ENCODE measurements at places on chromosomes 2 and 18.
A peak's percentile ranks its signal among the peaks of the same experiment; 100 is the strongest.

- DNase-seq, result no peak
Observed at GRCh38 chr18:54776282-54776977, 51.8 kb upstream of the RAB27B start.

- DNase-seq, result no peak
Observed at GRCh38 chr18:40911041-40911440, 1044.0 kb upstream of the PIK3C3 start.

- no peak for DNase-seq
Observed at GRCh38 chr18:31049189-31049588, 6.6 kb upstream of the DSC3 start.

GRCh38 chr18:32772581-32773381 is at the start of gene KLHL14:
KLHL14 (minus strand) TSS chr18:32773023; CDS start chr18:32770591, 2,432 bp downstream.
- DNase-seq, result no peak

DNA sequence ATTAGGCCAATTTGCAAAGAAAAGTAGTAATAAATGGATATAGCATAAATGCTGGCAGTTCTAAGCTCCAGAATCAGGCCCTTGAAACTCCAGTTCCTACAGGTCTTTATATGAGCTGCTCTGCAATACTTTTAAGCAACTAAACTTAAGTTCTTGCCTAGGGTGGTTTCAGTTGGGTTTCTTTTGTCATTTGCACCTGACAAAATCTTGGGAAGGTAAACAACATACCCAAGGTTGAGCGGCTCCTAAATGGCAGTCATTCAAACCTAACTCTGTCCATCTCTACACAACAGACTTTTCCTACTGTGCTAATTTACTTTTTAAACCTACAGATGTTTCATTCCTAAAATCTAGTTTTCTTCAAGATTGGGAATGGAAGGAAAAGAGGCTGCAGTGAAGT is 9.3 kb upstream of the KANSL1L start:
- no peak for DNase-seq

DNA sequence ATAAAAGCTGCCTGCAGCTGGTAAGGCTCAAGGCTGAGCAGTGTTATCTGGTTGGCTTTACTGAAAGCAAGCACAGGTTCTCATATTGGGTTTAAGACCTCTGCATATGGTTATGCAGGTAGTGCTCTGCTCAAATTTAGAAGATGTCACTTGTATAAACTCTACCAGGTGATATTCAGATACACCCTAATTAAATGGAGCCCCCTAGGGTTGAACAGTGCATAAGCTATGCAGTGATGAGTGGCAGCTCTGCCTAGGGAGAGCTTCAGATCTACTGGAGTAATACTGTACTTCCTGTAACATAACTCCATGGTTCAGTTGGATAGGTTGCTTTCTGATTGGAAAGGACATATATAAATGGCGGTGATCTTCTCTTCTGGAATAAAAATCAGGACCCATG is 222.7 kb downstream of the CYRIA start:
- no peak for DNase-seq

DNA sequence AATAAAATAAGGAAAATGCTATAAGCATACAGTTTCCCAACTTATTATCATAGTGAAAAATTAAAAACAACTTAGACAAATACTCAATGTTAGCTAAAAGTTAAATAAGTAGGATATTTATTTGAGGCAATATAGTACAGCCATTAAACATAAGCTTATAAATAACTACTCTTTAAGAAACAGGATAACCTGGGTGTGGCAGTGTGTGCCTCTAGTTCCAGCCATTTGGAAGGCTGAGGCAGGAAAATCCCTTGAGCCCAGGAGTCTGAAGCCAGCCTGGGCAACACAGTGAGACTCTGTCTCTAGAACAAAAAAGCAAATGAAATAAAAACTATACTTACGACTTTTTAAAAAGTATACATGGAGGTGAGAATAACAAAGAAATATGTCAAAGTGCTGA is 39.7 kb downstream of the VIL1 start:
- no peak for DNase-seq

GRCh38 chr2:16669388-16669787 is 3.8 kb upstream of the CYRIA start:
- DNase-seq, result no peak

DNA sequence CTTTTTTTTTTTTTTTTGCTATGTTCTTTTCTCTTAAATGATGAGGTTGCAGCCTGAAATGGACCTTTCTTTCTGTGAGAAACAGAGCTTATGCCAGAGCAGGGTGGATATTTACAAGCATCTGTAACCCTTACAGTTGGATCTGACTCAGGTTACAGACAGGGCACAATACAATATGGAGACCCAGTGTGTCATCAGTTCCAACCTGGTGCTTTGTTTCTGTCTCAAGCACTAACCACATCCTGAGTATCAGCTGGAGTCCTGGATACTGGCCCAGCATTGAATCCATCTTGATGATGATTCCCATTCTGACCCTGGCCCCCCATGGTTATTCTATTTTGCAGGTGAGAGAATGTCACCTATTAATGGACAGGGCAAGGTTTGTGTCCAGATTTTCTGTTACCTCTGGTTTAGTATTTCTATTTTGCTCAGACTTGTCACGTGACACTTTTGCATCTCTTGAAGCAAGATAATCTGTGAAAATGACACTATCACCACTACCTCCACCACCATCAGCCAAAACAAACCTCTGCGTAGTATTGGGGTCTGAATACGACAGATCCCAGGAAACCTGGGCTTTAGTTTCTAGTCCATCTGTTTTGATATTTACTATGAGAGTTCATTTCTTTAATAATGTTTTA is 174.0 kb downstream of the CCDC85A start:
- DNase-seq, result no peak

- no peak for DNase-seq
Observed at GRCh38 chr2:191105082-191105481, 45.7 kb downstream of the STAT4 start.

DNA sequence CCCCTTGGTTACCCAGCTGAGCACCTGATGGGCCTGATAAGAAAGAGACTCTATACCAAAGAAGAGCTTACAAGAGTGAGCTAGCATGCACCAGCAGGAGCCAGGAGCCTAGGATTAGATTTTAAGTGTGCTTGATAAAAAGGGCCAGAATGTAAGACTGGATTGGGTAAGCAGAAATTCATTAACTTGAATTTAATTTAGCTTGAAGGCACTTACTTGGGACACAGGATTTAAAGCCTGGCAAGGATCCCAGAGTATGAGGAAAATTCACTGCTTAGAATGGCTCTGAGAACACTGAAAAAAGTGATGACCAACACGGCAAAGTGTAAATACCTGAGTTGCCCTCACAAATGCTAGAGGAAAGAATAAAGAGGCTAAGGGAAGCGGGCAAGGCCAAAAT is 91.3 kb upstream of the RBBP8 start:
- peak; percentile 91 for DNase-seq

- peak; percentile 68 for DNase-seq
Observed at GRCh38 chr2:165634855-165635254, 159.2 kb downstream of the GALNT3 start.

- DNase-seq, result no peak
Observed at GRCh38 chr18:45852631-45853030, 27.2 kb downstream of the SIGLEC15 start.

DNA sequence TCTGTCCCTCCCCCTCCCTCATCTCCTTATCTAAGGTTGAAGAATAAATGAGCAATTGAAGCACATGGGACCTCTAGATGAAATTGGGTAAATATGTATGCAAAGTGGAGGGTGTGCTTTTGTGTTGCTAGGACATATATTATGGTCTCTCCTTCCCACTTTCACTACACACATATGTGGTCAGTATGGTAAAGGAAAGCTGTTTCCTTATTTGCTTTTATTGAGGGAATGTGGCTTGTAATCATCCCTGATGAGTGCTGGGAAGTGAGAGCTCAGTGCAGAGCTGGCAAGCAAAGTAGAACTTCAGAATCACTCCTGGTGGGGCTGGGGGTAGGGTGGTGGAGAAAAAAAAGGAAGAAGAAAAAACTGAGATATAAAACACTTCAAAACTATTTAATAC is 189.9 kb upstream of the ATP5MC3 start:
- DNase-seq, result no peak

DNA sequence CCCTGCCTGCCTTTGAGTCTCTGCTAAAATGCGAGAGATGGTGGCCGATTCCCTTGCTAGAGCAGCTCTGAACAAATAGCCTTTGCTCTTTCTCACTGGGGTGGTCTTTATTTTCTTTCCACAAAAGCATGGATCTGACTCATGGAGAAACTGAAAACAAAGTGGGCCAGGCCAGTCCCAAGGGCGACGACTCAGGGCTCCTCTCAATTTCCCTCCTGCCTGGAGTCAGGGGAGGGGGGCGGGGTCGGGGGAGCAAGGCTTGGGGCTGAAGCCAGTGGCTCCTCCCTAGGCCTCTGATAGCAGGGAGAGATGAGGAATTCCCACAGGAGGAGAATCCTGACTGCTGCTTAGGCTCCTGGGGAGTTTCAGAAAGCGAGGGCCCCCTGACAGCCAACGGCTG is 17.1 kb upstream of the IL1R2 start:
- DNase-seq, result no peak

- DNase-seq, result no peak
Observed at GRCh38 chr2:85596026-85596333, 435 bp downstream of the RNF181 start.

- no peak for DNase-seq
Observed at GRCh38 chr18:57498682-57499256, 63.6 kb downstream of the ONECUT2 start.

- DNase-seq, result no peak
Observed at GRCh38 chr18:34695310-34695709, 14.8 kb upstream of the DTNA start.

DNA sequence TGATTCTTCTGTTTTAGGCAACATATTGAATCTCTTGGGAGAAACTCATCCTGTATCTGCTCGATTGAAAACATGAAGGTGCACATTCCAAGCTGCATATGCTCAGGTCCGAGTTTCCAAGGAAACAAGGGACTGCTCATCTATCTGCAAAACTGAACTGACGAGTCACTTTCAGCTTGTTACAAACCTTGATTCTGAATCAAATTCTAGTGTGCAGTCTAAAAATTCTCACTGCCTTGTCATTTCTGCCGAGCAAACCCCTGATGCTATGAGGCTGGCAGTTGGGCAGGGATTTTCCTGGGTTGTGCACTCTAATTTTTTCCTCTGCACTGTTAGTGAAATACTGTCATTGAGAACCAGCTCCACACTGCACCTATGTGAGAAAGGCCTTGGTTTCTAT is 101.3 kb upstream of the ETAA1 start:
- no peak for DNase-seq

- DNase-seq, result peak; percentile 52
Observed at GRCh38 chr2:29519338-29519925, 402.0 kb downstream of the ALK start.

DNA sequence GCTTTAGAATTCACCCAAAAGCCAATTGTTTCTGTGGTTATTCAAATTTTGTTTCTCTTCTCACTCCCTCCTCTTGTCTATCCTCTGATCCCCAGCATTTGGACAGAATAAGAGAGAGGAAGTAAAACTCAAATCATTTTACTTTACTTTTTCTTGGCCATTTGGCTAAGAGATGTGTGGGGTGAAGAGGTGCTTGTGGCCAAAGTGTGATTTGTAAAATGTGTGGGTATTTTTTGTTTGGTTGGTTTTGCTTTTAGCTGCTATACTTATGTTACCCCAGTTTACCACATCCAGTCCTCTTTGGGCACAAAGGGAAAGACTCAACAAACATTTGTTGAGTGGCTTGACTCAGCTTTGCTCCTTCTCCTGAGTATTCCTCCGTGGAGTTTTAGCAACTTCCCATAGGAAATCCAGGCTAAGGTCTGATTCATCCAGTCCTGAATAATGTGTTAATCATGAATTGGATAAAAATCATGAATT is 109.1 kb upstream of the CYP1B1 start:
- DNase-seq, result no peak

DNA sequence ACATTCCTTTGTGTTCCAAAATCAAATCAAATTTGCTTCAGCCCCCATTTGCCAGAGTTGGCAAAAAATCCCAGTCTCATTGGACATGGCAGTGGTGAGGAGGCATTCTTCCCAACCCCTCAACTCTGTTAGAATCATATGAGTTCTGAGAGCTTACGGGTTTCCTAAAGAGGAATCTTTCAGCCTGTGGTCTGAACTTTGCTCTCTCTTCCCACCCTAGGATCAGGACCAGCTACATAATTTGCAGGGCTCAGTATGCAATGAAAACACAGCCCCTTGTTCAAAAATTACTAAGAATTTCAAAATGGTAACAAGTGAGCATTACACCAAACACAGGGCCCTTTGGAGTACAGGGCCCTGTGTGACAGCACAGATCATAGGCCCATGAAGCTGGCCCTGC is 47.1 kb upstream of the RMND5A start:
- DNase-seq, result no peak

GRCh38 chr18:70762812-70763211 is 474.0 kb downstream of the SOCS6 start:
- DNase-seq, result no peak

- DNase-seq, result no peak
Observed at GRCh38 chr18:57959278-57959677, 84.7 kb upstream of the NEDD4L start.

GRCh38 chr18:54671291-54671881 is 80.3 kb downstream of the DYNAP start:
- DNase-seq, result no peak

DNA sequence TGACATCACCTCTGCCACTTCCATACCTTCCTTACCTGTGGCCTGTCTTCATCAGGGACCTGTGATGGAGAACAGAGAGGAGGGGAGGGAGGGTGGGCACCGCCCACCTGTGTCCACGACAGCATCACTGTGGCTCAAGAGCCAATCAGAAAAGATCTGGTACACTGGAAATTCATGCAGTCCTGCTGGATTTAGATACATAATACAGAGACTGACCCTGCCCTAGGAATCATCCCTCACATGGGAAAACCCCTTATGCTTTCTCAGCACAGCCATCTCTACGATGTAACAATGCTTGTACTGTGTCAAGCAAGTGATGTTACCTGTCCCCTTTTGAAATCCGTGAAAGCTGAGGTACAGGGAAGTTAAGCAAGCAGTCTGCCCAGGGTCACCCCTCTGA is 145.6 kb upstream of the EPAS1 start:
- no peak for DNase-seq

GRCh38 chr18:13603304-13604019 is 122.9 kb downstream of the FAM210A start:
- DNase-seq, result no peak

GRCh38 chr18:59604877-59605276 is 92.3 kb downstream of the CCBE1 start:
- DNase-seq, result no peak

GRCh38 chr2:79723830-79724229 is 211.0 kb downstream of the CTNNA2 start:
- DNase-seq, result no peak

Data from DMS79 (cell line).